Suppressor macrophage treated with lipopolysaccharide for 1 hour (primary cell): ENCODE measurements at places on chromosomes 16 and 17.

- no peak for DNase-seq
Measured at GRCh38 chr17:728911-729310, 3.5 kb upstream of the TLCD3A start.

GRCh38 chr17:31736855-31737625 lies 122.0 kb downstream of the COPRS start:
- no peak for DNase-seq

GRCh38 chr16:84489131-84489530 lies 15.3 kb downstream of the MEAK7 start:
- no peak for DNase-seq

- peak; percentile 38 for DNase-seq
Measured at GRCh38 chr17:5758651-5759050, 174.3 kb upstream of the NLRP1 start.

DNA sequence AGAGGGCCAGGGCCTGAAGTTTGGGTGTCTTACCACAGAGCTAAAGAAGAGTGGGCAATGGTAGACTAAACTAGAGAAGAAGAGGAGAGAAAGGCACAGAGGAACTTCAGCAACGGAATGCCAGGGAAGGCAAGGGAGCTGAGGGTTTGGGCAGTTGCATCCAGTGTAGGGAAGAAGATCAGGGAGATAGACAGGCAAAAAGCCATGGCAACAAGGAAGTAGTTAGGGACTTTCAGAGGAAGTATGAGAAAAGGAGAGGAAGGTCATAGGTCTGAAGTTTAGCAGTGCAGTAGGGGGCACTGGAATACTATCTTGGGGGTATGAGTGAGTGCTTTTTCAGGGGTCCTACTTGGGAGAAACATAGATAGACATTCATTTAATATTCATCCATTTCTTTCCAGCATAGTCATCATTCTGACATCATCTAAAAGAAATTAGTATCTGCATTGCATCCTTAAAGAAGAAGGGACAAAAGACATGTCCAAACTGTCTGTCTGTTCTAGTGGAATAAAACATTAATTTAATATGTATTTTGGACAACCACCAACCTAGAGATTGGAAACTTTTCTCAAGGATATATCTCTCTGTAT lies 2.2 kb upstream of the NF1 start:
- peak; percentile 35 for DNase-seq

DNA sequence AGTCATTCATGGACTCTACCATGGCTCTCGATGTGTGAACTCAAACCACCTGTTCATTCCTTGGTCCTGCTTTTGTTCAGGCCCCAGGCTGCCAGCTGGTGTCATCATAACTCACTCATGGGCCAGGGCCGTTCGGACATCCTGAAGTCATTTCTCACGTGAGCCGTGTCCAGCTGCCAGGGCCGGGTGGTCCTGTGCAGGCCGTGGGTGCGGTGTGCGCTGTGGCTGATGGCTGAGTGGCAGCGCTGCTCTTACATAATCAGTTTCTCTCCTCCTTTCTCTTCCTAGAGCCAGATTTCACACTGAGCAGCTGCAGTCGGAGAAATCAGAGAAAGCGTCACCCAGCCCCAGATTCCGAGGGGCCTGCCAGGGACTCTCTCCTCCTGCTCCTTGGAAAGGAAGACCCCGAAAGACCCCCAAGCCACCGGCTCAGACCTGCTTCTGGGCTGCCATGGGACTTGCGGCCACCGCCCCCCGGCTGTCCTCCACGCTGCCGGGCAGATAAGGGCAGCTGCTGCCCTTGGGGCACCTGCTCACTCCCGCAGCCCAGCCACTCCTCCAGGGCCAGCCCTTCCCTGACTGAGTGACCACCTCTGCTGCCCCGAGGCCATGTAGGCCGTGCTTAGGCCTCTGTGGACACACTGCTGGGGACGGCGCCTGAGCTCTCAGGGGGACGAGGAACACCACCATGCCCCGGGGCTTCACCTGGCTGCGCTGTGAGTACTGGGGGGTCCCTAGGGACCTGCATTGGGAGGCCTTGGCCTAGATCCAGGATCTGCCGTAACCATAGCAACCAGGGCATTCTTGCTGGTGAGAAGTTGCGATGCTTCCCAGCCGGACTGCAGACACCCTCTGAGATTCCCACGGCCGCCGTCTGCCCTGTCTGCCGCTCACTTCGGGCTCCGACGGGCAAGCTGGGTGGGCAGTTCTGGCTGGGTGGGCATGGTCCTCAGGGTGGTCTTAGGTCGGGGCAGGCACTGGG lies at the start of gene IL34:
TSS of gene IL34 (plus strand) at position 300 of the 982 bp plus-strand sequence. CDS start at position 689, 389 bp downstream.
- DNase-seq = no peak

DNA sequence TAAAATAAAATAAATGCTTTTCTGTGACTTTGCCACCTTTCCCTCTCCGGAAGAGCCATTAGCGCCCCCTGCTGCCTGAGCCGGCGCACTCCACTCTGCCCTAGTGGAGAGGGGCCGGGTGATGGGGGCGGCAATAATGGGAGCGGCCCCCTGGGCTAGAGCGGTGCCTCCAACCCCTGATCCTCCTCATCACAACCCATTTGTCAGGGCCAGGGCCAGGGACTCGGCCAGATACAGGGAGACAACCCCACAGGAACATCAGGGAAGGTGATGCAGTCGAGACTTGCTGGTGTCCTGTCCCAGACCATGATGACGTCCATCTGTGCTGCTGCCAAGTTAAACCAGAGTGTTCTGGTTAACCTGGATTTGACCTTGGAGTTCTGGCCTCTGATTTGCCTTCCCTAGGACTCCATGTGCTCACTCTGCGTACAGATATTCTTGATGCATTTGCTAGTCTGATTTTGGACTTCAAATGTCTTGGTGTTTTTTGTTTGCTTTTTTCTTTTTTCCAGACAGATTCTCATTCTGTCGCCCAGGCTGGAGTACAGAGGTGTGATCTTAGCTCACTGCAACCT lies 46.1 kb upstream of the BPTF start:
- peak; percentile 37 for DNase-seq

- no peak for DNase-seq
Measured at GRCh38 chr16:12535535-12536411, 267.9 kb downstream of the CPPED1 start.

- peak; percentile 14 for DNase-seq
Measured at GRCh38 chr16:11481987-11482386, 104.7 kb downstream of the LITAF start.

DNA sequence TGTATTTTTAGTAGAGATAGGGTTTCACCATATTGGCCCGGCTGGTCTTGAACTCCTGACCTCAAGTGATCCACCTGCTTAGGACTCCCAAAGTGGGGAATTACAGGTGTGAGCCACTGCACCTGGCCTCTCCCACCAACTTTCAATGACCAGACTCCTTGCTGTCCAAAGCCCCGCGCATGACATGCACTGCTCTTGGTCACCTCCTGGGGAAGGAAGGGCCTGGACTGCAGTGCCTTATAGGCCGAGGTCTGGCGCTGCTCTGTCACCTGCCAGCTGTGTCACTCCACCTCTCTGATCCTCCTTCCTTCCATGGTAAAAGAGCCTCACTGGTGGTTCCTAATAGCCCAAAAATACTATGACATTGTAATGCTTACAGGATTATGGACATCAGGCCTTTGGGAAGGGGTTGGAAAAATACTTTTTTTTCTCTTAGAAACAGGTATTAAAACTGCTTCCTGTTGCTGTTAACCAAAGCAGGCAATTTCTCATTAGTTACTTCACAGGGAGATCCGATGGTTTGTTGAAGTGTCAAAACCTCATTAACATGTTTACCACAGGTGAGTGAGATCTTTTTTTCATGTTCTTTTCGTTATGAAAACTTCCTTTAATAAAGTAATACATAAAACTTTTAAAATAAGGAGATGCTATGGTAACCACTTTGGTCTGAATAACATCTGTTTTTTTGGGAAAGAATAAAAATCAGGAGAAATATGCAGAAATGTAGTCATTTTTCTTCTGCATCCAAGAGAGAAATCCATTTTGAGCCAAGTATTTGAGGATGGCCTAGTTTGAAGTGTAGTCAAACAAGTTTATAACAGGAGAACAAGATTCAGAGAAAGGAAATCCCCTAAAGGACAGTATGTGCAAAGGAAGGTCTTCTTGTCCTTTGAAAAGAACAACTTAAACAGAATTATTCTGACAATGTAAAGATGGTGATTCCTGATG lies 35.5 kb downstream of the GRB7 start:
- no peak for DNase-seq

DNA sequence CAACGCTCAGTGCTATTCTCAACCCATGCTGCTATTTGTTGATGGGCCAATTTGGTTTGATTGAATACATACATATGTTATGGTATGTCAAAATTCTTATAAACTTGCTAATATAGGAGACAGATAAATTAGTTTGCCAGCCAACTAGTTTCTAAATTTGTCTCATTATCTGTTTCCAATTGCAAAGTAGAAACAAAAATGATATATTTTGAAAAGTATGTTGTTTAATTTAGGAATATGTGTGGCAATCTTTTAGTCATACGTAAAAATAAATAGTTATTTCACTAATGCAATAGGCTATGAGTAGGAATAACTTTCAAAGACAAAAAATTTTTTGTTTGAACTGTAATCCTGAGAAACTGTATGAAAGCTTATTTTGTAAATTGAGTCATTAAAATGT lies 210.6 kb upstream of the KCNJ16 start:
- DNase-seq = no peak

- no peak for DNase-seq
Measured at GRCh38 chr16:1152123-1152638, 725 bp upstream of the CACNA1H start.

DNA sequence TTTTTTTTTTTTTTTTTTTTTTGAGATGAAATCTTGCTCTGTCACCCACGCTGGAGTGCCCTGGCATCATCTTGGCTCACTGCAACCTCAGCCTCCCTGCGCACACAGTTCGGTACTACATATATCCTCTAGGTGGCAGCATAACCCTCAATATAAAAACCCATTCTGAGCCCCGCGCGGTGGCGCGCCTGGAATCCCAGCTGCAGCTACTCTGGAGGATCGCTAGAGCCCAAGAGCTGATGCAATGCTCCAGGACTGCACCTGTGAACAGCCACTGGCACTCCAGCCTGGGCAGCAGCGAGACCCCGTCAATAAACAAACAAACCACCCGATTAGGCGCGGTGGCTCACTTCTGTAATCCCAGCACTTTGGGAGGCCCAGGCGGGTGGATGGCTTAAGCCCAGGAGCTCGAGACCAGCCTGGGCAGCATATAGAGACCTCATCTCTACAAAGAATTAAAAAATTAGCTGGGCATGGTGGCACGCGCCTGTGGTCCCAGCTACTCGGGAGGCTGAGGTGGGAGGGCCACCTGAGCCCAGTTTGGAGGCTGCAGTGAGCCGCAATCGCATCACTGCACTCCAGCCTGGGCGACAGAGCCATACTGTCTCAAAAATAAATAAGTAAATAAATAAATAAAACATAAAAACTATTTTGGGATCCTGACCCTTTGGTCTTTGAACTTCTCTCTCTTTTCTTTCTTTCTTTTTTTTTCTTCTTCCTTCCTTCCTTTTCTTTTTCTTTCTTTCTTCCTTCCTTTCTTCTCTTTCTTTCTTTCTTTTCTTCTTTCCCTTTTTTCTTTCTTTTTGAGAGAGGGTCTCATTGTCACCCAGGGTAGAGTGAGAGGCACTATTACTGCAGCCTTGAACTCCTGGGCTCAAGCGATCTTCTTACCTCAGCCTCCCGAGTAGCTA lies 15.4 kb upstream of the AKAP10 start:
- DNase-seq = peak; percentile 91

- no peak for DNase-seq
Measured at GRCh38 chr16:68355447-68356248, 44.8 kb downstream of the PRMT7 start.

- no peak for DNase-seq
Measured at GRCh38 chr16:57637424-57637823, 9.0 kb downstream of the ADGRG1 start.

GRCh38 chr17:33229028-33229427 lies 64.1 kb downstream of the ASIC2 start:
- DNase-seq = no peak

DNA sequence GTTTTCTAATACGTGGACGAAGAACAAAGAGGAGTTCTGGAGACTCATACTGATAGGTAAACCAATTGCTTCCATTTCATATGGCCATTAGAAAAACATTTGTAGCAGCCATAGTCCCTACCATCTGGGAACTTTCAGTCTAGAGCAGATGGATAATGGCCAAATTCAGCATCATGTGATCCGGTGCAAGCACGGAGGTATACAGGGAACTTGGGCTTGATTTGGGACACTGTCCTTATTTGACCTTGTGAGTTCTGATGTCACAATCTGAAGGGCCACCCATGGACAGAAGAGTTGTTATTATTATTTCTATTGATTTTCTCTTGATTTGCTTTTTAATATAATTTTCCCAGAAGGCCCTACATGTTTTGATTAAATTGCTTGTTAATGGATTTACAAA lies 154.6 kb upstream of the ZNF267 start:
- DNase-seq = no peak

- DNase-seq = no peak
Measured at GRCh38 chr17:13822700-13823099, 221.0 kb upstream of the HS3ST3A1 start.

- peak; percentile 75 for DNase-seq
Measured at GRCh38 chr17:55518510-55518909, 7.3 kb upstream of the SMIM36 start.

GRCh38 chr16:86952769-86953168 lies 364.4 kb downstream of the C16orf95 start:
- DNase-seq = no peak

DNA sequence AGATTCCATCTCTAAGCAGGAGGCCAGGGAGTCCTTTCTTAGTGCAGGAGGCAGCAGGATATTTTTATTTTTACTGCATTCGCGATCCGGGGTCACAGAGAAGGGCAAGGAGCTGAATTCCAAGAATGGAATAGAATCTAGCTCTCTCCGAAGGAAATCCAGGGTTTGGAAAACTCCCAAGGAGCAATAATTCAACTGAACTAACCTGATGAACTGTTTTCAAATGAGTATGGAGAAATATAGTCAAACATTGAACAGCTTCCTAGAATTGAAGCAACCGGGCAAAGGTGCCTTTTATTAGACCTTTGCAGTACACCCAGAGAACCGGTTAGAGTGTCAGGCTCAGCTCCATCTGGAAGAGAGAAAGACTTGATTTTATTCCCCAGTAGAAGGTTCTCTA lies 120.7 kb upstream of the MAF start:
- no peak for DNase-seq

DNA sequence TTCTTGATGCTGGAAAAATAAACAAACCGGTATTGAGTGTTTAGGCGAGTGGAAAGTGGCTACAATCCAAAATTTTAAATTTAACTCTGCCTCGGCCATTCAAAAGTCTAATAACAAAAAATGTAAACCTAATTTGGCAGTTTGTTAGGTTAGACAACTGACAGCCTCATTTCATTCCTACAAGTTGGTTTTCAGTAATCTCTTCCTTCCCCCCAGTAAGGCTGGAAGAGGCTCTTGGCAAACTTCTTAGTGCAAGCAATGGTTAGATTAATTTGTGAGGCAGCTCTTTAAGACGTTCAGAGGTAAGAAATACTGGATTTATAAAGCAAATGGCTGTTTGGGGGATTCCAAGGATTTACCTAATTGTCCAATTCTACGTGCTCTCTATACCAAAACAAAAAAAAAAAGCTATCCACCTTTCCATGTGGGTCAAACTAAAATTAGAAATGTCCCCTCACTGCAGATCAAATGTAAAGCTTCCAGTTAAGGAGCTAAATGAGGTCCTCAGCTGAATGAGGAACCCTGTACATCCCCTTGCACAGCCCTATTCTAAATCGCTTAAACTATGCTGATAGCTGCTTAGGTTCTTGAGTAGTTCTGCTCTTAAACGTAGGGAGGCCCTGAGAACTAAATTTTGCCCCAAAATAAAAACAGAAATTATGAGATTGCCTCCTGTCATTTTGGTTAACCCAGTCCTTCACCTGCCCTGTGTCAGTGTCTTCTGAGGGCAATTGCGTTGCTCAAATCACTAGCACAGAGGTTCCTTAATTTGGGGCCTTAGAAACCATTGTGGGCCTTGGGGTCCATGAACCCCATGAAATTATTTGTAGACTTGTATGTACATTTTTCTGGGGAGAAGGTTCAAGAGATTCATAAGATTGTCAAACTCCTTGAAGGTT lies 2.9 kb downstream of the HEXIM1 start:
- peak; percentile 67 for DNase-seq
